ENCODE measurements at places on chromosomes 3 and 15.

DNA sequence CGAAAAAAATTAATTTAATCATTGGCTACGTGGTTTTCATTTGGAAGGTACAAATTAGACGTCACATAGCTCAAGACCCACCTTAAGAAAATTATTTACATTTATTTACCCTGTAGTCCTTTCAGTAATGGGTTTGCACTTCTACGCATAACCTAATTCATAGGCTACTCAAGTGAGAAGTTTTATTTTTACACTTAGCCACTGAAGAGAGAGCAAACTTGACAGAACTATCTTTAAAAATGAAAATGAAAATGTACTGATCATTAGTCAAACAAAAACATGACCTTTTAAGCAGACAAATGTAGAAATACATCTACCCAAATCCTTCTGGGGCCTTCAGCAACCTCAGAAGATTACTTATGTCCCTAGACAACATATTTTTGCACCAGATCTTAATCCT, 269.4 kb upstream of the TTC14 start:
- DNase-seq = no peak

DNA sequence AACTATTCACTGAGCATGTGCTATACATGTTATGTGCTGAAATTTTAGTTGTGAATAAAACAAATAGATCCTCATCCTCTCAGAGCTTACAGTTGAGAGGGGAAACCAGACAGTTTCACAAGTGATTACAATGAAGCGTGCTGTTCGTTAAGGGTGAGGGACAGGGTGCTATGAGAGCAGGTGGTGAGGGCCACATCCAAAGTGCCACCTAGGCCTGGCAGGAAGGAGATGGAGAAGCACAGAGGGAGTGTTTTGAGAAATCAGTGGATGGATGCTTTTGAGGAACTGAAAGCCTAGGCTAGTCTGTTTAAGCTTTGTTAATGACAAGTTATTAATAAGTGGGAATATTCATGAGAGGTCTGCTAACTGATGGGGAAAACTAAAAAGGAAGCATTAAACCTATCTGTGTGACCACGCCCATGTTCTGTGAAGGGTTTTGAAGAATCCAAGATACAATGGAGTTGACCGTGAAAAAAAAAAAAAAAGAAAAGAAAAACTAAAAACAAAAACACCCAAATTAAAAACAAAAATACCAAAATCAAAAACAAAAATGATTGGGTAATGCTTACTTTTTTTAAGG, 7.3 kb downstream of the MCTP2 start:
- no peak for DNase-seq

DNA sequence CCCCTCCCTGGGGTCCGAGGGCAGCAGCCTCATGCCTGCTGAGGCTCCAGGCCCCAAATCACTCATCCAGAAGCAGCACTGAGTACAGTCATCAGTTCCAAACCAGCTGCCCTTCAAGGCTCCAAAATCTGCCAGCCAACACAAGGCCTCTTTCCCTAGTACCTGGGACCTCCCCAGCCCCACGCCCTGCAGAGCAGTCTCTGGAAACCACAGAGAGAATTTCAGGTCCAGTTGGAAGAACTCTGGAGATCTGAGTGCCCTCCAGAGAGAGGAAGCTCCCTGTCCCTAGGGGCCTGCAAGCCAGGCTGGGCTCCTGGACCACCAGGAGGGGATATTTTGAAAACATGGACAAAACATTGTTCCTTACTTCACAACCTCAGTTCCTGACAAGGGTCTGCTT, 26.2 kb downstream of the TKT start:
- DNase-seq = no peak

DNA sequence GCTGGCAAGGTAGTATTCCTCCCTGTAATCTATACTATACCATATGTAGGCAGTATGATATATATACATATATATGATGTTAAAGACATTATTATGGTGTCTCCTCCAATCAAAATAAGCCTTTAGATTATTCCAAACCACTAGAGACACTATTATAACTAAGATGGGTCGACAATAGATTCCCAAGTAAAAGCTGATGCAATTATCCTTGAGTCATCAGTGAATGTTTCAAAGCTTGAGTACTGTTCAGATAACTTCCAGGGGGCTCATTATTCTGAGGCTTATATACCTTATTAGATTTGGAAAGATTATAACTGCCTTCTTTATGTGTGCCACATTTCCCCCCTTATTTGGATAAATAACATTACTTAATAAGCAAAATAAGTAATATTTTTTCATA, 11.9 kb upstream of the C3orf38 start:
- DNase-seq = no peak

DNA sequence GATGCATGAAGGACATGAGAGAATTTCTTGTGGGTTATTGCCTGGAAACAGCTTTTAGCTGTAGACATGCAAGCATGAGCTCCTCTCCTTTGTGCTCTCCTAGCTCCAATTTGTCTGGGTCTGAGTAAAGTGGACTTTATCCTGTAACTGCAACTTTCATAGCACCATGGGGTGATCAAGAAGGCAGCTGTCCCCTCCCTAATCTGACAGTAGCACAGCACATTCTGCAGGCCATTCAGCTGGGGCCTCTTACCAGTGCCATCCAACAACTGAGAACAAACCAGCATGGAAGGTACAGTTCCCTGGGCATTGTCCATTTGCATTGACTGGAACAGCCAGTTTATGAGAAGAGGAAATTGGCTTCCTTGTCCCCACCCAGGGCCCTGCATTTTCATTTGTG, 7.7 kb upstream of the RAB27A start:
- no peak for DNase-seq

DNA sequence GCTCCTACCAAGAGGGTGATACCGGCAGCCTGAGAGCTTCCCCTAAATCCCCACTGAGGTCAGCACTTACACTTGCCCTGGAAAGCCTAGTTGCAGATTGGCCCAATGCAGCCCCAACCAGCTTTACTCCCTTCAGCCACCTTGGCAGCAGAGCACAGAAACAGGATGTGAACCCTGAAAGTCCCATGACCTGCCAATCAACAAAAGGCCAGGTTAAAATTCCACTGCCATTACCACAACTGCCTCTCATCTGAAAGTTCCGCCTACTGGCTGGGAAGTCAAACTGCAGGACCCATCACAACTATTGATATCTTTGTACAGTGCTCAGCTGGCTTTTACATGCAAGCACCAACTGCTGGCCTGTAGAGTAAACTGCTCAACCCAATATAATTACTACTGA, 156.2 kb downstream of the ZMAT3 start:
- DNase-seq = no peak

- DNase-seq = no peak
Observed at GRCh38 chr15:65386376-65386775, 8.6 kb upstream of the IGDCC3 start.

- no peak for DNase-seq
Observed at GRCh38 chr15:42036112-42036905, 15.5 kb upstream of the PLA2G4E start.

DNA sequence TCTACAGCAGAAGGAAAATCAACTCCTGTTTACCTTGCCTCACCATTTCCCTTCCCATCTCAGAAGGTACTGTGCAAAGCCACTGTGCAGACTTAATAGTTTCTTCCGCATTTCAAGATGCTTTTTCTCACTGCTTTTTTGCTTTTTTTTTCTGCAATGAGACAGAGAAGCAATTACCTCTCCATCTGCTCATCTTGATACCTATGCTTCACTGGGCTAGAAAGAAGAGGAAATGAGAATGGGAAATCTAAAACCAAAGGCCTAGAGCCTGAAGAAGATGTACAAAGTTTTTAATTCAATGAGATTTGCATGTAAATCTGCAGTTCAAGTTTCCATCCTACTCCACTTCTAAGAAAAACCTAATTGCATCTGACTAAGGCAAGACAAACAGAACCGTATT, 238.1 kb upstream of the SETMAR start:
- no peak for DNase-seq

DNA sequence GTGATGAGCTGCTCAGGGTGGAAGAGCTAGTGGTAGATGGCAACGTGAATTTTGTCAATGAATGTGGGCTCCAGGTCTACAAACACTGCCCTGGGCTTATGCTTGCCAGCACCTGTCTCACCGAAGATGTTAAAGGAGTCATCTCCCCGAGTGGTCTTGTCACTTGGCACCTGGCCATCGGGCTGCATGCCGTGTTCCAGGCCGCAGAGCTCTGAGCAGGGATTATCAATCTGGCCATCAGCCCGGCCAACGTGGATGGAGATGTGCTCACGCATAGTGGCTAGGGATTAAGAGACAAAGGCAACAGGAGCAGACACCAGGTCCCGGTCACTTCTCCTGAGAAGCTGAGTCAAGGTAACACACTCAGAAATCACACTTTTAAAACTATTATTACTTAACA, 54.8 kb upstream of the ACTC1 start:
- no peak for DNase-seq

Data from NCI-H2081 treated with DMSO at 0.1 percent for 48 hours (cell line).